ENCODE measurements at places on chromosomes 5 and 9.

DNA sequence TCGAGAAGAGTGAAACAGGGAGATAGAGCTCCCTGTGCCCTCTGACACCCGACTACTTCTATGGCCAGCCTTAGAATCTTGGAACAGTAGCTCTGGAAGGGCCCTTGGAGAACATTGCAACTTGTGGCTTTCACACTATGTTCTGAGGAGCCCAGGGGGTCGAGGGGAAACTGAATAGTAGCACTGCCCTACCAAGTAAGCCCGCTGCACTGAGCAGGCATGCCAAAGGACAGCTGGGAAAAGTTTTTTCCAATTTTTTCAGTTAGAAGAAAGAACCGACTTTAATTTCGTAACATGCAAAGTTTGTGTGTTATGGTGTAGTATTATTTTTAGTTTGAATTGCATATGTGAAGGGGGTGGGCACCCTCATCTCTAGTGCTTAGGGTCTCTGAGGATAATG is 10.9 kb downstream of the SMIM3 start:
- no peak for DNase-seq

DNA sequence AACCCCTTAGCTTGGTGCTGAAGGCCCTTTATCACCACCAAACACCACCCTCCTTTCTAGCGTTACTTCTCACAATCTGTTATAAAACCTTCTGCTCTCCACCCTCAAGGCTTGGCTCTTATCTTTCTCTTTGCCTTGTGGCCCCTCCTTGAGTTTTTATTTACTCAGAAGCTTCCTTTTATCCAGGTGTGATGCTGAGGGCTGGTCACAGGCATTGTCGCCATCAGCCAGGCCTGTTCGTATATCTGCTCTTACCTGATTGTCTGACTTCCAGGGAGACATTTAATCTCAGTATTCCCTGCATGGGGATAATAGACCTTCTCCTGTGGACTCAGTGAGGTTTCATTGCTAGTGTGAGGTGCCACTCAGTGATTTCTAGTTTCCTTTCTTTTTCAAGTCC is 34.2 kb downstream of the MEGF10 start:
- DNase-seq: no peak

GRCh38 chr9:79975621-79976256 is 404.0 kb downstream of the TLE4 start:
- peak; percentile 2 for DNase-seq

GRCh38 chr9:129703667-129704355 is 38.4 kb downstream of the PRRX2 start:
- DNase-seq: no peak

GRCh38 chr5:61657686-61658085 is 325.6 kb downstream of the ZSWIM6 start:
- no peak for DNase-seq

DNA sequence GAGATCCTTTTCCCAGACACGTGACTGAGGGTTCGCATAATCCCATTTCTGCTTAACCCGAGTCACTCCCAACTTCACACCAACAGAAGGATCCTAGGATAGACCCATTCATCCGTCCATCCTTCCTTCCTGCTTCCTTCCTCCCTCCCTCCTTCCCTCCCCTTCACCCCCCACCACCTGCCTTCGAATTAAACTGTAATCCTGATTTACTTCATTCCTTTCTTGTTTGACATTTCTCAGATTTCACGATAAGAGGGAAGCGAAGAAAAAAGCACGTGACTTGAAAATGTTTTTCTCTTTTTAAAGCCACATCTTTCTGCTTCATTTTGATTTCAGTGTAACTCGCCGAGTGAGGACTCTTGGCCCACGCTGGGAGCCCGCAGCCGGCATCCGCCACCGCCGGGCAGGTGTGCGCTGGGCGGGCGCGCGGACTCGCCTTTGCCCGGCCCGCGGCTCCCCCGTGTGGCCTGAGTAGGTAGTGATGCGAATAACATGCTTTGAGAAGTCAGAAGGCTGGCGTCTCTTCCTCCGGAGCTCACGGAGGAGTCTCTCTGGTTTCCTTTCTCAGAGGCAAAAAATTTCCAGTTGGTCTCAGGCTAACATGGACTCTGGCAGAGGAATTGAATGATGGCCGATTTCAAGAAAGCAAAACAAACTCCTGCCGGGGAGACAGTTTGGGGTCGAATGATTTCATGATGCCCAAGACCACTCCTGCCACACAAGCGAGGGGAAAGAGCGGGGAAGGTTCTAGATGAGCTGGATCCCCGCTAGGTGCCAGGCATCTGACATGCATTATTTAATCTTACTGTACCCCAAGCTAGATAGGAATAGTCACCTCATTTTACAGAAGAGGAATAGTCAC is 117.7 kb downstream of the SLC12A2 start:
- DNase-seq: peak; percentile 92

- DNase-seq: peak; percentile 91
These were observed 10.7 kb downstream of the LYSMD3 start for GRCh38 chr5:90518661-90519060.

- peak; percentile 25 for DNase-seq
These were observed 7.5 kb downstream of the ZNF608 start for GRCh38 chr5:124738681-124739633.

GRCh38 chr5:139946440-139946839 is 96.7 kb downstream of the NRG2 start:
- no peak for DNase-seq

DNA sequence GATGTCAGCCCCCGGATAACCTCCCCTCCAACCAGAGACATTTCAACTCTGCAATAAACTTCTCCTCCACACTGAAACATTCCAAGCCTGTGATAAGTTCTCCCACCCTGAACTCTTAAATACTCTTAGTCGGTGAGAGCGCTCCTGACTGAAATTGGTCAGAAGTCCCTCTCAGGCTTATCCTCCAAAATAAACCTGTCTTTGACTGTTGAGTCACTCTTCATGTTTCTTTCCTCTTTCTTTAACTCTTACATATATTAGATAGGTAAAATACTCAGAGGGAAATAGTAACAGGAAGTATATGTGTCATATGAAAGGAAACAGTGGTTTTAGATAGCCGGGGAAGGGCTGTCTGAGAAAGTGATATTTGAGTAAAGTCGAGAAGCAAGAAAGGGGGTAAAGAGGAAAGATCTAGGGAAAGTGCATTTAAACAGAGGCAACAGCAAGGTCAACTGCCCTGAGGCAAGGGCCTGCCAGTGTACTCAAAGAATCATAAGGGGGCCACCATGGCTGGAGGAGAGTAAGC is 11.0 kb upstream of the FAM81B start:
- no peak for DNase-seq

- no peak for DNase-seq
These were observed 92.0 kb downstream of the SNCAIP start for GRCh38 chr5:122404018-122404417.

DNA sequence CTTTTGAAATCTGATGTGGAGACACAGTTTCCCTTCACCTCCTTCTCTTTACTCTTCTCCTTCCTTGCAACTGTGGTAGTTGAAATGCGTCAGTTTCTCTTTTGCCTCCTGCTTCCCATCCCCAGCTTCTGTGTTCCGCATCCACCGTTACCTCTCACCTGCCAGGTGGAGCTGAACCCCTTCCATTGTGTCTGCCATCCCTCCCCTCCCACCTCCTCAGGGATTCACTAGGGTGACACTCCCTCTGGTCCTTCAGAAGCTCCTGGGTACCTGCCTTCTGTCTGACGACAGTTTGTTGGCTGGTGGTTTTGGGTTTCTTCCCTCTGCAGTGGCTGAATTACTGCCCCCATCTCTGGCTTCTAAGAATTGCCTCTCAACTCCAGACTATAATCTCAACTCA is 132.1 kb downstream of the SLC24A2 start:
- no peak for DNase-seq

- DNase-seq: peak; percentile 19
These were observed 780 bp downstream of the CDC37L1 start for GRCh38 chr9:4680173-4680525.

- no peak for DNase-seq
These were observed 73.9 kb downstream of the ATG10 start for GRCh38 chr5:82045554-82046275.

DNA sequence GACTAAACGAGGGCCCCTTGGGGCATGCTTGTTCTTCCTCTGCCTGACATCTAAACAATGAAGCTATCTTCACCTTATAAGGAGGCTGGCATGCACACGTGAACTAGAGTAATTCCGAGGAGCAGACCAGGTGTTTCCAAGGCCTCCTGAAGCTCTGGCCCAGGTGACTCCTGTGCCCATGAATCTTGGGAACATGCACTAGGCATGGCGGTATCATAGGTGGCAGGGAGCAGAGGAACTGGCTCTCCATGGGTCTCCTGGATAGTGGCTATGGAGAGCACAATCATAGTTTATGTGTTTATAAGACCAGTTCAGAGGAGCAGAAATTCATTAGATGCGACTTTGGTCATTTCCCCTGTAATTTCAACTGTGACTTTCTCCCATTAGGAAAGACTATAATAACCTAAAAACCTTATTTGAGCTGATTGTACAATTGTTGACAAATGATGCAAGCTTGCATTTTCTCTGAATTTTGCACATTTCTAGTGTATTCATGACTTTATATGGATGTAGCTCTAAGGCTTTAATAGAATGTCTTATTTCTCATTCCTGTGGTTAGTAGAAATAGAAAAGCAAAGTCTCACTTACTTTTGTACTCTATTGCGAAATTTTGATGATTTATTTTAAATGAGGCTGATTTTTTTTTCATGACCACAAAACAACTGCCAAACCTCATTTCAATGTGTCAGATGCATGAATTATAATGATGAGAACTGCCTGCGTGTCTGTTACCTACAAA is 135.3 kb upstream of the RPS23 start:
- DNase-seq: no peak

DNA sequence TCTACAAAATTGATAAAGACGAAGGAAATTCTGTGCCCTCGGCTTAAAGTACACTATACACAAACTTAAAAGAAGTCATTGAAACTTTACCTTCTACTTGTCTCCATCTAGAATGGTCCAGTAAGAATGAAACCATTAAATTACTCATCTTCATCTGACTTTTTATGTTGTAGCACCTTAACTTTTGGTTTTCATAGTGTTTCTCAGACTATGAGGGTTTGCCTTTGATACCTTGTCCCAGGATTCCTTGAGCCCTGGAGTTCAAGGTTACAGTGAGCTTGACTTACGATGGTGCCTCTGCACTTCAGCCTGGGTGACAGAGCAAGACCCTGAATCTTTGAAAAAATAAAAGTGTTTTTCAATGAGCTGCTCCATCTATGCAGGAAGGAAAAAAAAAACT is 132.2 kb downstream of the CDC42SE2 start:
- DNase-seq: no peak

DNA sequence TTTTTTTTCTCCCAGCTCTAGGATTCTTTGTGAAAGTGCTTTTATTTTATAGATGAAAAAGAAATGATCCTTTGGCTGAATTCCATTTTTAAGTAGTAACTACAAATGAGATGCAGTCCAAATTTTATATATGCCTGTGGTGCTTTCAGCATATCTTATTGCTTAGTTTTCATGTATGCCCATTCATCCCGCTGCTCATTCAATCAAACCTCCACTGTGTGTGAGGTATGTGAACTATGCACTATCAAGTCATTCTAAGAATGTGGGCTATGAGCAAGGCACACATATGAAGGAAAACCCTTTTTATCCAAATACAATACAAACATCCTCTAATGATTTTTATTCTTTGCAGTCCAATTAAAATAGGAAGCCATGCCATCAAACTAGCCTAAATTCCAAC is 1069.1 kb upstream of the DMAC1 start:
- DNase-seq: no peak

Data from DMS53 (cell line).